ENCODE measurements at places on chromosomes 2 and 18.

- DNase-seq, result no peak
Observed at GRCh38 chr2:79835911-79836310, 323.1 kb downstream of the CTNNA2 start.

- no peak for DNase-seq
Observed at GRCh38 chr2:59568461-59568860, 985.0 kb downstream of the BCL11A start.

GRCh38 chr2:56898986-56899385 is 715.2 kb downstream of the CCDC85A start:
- no peak for DNase-seq

GRCh38 chr2:62489162-62489561 is 16.8 kb downstream of the TMEM17 start:
- no peak for DNase-seq

GRCh38 chr2:149904352-149905175 is 317.0 kb upstream of the MMADHC start:
- no peak for DNase-seq

GRCh38 chr2:68189991-68190784 is 32.5 kb downstream of the PNO1 start:
- DNase-seq, result no peak

- DNase-seq, result no peak
Observed at GRCh38 chr2:47798631-47799030, 15.7 kb downstream of the MSH6 start.

DNA sequence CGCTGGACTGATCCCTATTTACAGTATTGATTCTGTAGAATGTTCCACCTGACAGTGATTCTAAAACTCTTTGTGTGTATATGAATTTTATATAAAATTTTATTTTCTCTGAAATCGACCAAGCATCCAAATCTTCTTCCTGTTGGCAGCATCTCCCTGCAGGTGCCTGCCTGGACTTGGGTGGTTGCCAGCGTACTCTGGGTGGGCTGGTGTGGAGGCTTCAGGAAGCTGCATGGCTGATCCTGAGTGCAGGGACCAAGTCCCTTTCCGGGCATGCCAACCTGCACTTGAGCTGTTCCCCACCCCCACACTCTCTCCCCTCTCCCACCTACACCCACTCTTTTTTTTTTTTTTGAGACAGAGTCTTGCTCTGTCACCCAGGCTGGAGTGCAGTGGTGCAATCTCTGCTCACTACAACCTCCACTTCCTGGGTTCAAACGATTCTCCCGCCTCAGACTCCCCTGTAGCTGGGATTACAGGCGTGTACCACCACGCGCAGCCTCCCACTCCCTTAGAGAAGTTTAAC is 53.2 kb upstream of the ALKAL2 start:
- DNase-seq, result no peak

DNA sequence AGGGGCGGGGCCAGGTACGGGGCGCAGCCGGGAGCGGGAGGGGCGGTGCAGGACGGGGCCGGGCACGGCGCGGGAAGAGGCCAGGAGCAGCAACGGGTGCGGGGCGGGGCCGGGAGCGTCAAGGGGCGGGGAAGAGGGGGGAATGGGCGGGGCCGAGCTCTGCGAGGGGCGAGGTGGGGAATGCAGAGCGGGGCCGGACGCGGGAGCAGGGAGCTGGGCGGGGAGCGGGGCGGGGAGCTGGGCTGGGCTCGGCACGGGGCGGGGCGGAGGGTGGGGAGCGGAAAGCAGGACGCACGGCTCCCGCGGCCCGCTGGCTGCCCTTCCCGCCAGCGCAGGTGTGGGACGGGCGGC is at the start of gene IMPA2:
TSS of gene IMPA2 (plus strand) at position 316 of the 351 bp plus-strand sequence. CDS start 163 bp downstream, outside the sequence.
- no peak for DNase-seq

- DNase-seq, result no peak
Observed at GRCh38 chr18:45997700-45998151, 30.6 kb upstream of the EPG5 start.

DNA sequence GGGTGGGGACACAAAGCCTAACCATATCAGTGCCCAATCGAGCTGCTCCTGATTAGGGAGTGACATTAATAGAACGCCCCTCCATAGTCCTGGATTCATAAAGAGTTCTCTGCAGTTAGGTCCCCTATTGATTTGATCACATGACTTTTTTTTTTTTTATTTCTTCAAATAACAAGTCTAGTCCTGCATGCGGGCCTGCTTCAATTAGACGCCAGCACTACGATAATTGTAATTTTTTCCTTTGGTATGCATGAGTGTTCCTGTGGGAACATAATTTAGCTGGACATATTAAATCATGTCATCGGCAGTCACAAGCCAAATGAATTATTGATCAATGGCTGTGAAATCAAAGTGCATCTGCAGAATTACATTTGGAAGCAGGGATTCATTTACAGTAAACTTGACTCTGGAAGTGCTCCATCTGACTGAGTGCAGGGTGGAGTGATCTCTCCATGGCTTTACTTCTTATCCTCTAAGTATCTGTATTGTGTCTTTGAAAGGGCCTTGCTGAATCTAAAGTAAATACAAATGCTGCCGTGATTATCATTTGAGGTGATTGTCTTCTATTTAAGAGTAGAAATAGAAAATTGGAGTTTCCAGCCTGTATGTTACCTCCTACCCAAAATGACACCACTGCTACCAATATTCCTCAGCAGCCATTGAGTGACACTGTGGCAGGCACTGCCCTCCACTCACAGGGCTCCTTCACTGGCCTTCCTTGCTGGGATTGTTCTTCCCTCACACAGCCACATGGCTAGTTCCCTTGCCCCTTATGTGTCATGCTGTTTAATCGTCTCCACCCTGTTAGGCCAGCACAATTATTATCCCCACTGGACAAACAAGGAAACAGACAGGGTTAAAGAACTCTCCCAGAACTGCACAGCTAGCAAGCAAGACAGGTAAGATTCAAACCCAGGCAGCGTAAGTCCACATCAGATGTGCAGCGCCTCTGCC is 337.4 kb upstream of the ID2 start:
- DNase-seq, result no peak

DNA sequence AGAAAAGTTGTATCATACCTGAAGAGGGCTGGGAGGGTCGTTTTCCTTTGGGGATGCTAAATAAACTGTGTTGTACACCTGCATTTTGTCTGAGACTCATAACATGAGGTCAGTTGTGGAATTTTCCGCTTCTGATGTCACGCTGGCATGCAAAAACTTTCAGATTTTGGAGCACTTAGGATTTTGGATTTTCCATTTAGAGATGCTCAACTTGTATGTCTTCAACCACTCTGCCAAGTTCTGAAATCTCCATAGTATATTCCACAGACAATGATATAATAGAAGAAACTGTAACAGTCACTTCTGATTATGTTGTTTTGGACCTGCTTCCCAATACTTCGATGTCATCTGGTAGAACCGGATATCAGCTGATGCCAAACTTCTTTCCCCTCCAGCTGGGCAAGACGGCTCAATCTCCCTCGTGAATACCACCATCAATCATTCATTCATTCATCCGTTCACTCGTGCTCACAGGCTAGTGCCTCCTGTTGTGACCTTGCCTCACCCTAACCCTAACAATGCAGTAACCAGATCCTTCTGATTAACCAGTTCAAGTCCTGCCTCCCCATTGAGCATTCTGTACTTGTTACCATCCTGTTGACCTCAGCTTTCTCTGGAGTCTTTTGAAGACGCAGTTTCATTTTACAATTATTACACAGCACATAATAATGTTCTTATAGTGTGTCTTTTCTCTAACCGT is 5.3 kb upstream of the PLEKHH2 start:
- no peak for DNase-seq

DNA sequence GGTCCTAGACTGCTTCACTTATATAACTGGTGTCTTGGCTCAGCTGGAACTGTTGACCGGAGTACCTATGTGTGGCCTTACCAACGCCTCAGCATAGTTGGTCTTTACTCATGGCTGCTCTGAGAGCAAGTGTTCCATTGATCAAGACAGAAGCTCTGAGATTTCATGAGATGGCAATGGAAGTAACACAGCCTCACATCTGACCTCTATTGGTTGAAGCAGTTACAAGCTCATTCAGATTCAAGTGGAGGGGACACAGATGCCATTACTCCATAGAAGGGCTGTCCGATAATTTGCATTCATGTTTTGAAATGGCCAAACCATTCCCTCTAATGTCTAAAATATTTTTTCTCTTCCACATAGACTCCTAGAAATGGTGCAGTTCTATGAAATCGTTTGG is 46.4 kb upstream of the STK39 start:
- DNase-seq, result no peak

DNA sequence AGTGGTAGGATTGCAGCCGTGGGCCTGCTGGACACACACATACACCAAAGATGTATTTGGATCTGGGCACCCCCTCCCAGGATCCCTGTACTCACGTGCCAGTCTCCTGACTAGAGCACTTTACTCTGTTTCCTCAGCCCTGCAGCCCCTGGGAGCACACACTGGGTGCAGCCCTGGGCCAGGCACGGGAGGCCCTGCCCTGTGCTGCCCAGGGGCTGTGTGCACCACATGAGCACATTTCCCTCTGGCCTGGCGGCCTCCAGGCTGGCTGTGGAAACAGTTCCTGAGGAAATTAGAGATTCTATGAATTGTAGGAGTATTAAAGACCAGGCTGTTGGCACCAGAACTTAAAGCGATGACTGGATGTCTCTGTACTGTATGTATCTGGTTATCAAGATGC is 45.4 kb downstream of the BCL2L11 start:
- DNase-seq, result no peak

DNA sequence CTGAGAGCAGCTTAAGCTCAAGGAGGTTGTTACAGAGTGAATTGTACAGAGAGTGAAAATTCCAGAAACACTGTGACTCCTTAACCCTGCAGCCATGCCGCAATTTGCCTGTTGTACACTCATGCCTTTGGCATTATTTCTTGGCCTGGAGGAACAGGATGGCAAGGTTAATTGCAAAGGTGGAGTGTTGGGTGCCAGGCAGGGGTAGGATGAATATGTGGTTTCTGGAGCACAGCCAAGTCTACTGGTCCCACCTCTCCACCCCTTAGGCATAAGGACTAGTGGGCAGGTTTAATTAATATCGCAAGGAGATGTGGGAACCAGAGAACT is 250.2 kb downstream of the LRRTM1 start:
- no peak for DNase-seq

DNA sequence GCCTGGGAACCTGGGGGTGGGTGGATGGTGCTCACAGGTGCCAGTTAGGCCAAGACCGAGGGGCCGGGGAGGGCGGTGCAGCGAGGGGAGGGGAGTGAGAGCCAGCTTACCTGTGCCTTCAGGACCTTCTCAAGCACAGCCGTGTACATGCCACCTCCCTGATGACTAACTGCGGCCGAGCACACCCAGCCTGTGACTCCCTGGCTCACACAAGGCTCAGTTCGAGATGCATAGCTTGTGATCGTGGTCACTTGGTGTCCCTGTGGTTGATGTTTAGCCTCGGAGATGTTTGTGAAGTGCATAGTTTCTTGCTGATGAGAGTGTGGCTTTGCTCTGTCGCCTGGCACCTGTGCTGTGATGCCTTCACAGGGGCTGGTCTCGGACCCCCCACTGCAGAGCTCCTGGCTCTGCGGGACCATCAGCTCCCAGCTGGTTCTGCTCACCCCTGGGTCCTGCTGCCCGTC is 84.5 kb upstream of the ODC1 start:
- DNase-seq, result no peak

- DNase-seq, result no peak
Observed at GRCh38 chr18:36697905-36698304, 130.9 kb downstream of the TPGS2 start.

DNA sequence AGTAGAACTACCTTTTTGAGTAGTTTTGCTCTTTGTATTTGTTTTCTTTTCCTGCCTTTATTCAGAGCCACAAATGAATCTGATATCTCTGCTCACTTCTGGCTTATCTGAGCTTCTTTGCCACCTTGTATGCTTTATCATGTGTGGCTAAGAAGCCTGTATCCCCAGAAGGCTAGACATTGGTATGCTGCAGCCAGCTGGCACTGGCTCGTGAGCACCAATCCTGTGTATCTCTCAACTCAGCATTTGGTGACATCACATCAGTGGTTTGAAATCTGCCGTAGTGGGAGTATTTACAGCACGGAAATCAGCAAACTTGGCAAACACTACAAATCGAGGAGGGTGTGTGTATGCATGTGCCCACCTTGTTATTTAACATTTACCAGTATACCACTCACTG is 183.7 kb upstream of the LHCGR start:
- no peak for DNase-seq

GRCh38 chr2:25548601-25549000 is 124.8 kb downstream of the DTNB start:
- DNase-seq, result no peak

DNA sequence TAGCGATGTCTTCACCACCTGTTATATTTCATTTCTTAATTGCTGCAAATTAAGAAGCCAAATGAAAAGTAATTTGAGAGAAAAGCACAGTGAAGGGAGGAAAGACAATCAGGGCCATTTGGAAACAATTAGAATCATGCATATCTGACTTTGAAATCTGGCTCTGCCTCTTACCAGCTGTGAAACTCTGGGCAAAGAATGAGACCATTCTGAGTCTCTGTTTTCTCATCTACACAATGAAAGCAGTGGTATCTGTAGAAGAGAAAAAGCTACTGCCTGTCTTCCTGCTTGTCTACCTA is 334.5 kb upstream of the CYRIA start:
- no peak for DNase-seq

DNA sequence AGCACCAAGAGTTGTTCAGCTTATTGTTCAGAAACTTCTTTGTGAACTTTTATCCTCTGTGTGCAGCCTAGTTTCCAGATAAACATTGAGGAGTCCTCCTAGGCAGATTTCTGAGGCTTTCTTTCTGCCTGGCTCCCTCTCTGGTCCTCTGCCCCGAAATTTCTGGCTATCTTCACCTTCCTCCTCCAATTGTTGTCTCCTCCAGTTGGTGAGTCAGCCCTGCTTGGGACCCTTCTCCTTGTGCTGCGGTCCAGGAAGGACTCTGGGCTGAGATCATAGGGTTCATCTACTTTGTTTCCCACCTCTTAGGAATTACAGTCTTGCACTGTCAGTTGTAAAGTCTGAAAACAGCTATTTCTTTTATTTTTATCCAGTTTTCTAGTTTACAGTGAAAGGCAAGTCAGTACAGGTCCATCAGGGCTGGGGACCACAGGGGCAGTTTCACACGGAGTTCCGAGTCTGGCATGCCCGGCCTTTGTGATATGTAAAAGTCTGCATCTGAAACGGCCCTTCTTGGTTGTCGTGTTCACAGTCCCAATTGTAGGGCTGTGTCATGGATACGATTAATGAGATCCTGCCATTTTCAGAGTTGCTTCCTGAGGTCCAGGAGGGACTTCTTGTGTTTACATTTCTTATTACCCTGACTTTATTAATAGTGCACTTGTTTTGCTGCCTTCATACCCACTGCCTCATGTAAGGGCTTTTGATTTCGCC is 100.8 kb downstream of the SMC6 start:
- no peak for DNase-seq

GRCh38 chr2:72526623-72527022 is 299.2 kb downstream of the EXOC6B start:
- DNase-seq, result no peak

GRCh38 chr2:118718921-118719320 is 128.5 kb downstream of the EN1 start:
- no peak for DNase-seq

Data from HuH-7.5 (cell line).